ENCODE measurements at places on chromosomes 2 and 18. TPM values are rescaled to one million over a fixed set of nuclear protein-coding genes. Genes with fewer than 3 reads are reported as not detected.

DNA sequence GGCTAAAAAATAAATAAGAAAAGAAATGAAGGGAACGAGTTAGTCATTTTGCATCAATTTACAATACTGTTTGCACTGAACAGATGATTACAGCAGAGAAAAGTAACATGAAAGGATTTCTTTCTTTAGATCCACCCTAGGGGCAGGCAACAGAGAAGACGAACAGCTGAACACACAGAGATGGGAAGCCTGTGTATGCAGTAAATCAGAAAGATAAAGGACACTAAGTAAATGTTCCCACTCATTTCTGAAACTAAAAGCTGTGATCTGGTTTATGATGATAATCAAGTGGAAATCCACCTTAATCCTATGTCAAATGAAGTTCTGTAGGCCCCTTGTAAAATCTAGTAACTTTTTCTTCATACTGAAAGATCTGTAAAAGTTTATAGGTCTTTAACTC lies 54.2 kb downstream of the AKAIN1 start:
- no peak overlapping the region for H3K27ac ChIP-seq
- H3K27me3 ChIP-seq: no peaks in the 10 kb centered on the region
- H3K4me3 ChIP-seq: no peak overlapping the region

GRCh38 chr2:203711399-203711798 lies 5.0 kb downstream of the CD28 start:
- DNase-seq: no peak
- H3K36me3 ChIP-seq: no peaks in the 10 kb centered on the region
- no peaks in the 10 kb centered on the region for H3K27me3 ChIP-seq
- no peak overlapping the region for H3K4me3 ChIP-seq
- H3K27ac ChIP-seq: no peak overlapping the region

GRCh38 chr2:52710810-52711618 lies 1056.6 kb upstream of the CHAC2 start:
- no peak overlapping the region for H3K4me3 ChIP-seq
- H3K27ac ChIP-seq: no peak overlapping the region
- no peaks in the 10 kb centered on the region for H3K27me3 ChIP-seq
- peak; percentile 43 for DNase-seq

- no peak for DNase-seq
- no peaks in the 10 kb centered on the region for H3K4me1 ChIP-seq
- no peak overlapping the region for H3K27ac ChIP-seq
- no peak overlapping the region for H3K4me3 ChIP-seq
Observed at GRCh38 chr2:191618786-191619185, 59.1 kb upstream of the NABP1 start.

DNA sequence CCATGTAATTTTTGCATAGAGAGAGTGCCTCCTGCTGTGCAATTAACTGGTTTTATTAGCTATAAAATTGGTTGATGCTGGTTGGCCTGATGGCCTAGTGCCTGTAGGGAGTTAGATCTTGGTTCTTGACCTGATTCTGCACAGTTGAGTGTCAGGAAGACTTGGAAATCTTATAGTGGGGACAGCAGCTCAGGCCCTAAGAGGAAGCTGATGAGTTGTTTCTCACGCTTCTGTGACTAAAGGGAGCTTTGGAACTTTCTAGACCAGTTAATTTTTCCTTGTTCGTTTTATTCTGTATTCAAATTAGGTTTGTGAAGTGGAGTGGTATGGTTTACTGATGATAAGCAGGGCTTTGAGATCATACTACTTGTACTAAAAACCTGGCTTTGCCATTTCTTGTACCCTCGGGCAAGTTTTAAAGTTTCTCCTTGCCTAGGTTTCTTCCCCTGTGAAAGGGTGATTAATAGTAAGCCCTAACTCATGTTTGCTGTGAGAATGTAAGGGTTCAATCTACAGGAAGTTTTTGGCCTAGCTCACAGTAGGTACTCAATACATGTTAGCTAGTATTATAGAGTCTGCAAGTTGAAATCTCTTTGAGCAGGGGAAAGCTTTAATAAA lies 82.1 kb downstream of the MAP3K20 start:
- DNase-seq: no peak
- H3K36me3 ChIP-seq: no peaks in the 10 kb centered on the region
- no peak overlapping the region for H3K4me3 ChIP-seq
- no peaks in the 10 kb centered on the region for H3K27me3 ChIP-seq

DNA sequence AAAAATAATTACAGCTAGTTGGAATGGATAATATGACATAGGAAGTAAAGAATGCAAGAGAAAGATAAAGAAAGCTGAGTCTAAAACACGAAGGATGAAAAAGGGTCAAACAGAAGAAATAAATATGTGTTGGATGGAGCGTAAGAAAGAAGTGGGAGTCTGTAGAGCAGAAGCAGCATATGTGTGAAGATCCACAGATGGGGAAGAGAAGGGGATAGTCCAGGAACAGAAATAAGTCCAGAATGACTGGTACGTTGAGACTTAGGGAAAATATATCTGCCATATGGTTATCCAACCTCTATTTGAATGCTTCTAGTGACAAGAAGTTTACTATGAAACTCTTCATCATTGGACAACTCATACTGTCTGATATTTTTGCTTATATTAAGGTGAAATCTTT lies 18.0 kb downstream of the ABCA12 start:
- H3K4me3 ChIP-seq: no peak overlapping the region
- no peaks in the 10 kb centered on the region for H3K36me3 ChIP-seq
- H3K27me3 ChIP-seq: no peaks in the 10 kb centered on the region
- DNase-seq: no peak
- no peaks in the 10 kb centered on the region for H3K4me1 ChIP-seq
- H3K27ac ChIP-seq: no peak overlapping the region

DNA sequence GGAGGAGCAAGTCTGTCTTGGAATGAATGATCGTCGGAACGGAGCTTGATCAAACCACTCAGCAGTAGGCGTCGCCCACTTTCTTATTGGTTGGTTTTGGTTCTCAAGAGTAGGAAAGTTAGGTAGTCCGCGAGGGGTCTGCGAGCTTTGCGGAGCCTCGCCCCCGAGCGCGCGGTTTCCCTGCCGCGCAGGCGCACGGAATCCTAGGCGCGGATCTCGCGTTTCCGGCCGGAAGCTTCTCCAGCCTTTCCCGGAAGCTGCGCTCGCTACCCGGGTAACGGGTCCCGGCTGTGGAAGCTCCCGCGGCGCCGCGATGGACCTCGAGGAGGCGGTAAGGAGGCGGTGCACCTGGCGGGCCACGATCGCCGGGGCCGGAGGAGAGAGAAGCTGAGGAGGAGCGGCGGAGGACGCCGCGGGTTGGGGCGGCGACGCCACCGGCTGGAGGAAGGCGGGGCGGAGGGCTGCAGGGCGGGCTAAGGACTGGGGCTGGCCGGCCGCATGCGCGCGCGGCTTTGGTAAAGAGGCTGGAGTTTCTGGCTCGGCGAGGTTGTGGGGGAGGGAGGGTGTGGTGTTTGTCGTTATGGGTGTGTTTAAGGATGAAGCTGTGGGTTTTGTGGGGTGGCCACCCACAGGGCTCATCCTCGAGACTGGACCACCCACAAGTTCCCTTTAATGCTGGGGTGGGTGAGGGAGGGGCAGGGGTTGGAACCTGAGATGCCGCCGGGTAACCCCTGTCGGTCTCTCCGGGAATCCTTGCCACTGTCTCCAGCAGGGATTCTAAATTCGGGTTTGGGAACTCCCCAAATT lies at the start of gene TAF1B:
TAF1B (plus strand) TSS at position 246 of the 807 bp plus-strand sequence; CDS start at position 314, 68 bp downstream.
- H3K27me3 ChIP-seq: no peaks in the 10 kb centered on the region
- H3K27ac ChIP-seq: peak within 1 kb of the TSS; percentile 88
- H3K4me1 ChIP-seq: peaks cover 10% of the 10 kb centered on the region
- H3K36me3 ChIP-seq: peaks cover 11% of the 10 kb centered on the region
- DNase-seq: peak; percentile 98

GRCh38 chr2:10137053-10137843 lies 14.7 kb downstream of the RRM2 start:
- DNase-seq: no peak
- H3K36me3 ChIP-seq: peaks cover 4% of the 10 kb centered on the region
- H3K4me1 ChIP-seq: peaks cover 5% of the 10 kb centered on the region
- no peak overlapping the region for H3K4me3 ChIP-seq
- no peaks in the 10 kb centered on the region for H3K27me3 ChIP-seq

DNA sequence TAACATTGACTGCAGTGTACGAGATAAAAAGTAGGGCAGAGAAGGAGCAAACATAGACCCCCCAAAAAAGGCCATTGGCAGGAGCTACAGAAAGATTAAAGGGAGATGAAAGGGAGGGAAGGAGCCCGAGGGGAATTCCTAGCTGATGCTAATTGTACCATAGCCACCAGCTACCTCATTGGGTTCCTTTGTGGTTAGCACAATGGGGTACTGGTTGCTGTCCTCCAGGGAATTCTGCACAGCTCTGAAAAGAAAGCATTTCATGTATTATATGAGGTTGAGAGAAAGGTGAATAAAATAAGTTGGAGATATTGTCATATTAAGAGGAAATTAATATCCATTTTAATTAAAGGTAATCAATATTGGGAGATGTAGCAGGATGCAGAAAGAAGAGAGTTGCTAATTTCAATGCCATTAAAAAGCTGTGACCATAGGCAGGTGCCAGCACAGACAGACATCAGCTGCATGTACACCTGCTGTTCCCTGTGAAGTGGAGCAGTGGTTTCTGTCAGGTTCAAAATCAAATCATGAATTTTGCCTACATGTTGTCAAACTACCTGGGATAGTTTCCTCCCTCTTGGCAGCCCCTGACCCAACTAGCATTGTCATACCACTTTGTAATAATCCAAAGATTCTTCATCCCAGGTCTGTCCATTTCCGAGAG lies 185.4 kb upstream of the DLGAP1 start:
- no peak for DNase-seq
- H3K27me3 ChIP-seq: no peaks in the 10 kb centered on the region

- no peak overlapping the region for H3K4me3 ChIP-seq
- H3K27ac ChIP-seq: no peak overlapping the region
- no peak for DNase-seq
- no peaks in the 10 kb centered on the region for H3K27me3 ChIP-seq
Observed at GRCh38 chr2:12555012-12555645, 161.6 kb upstream of the TRIB2 start.

DNA sequence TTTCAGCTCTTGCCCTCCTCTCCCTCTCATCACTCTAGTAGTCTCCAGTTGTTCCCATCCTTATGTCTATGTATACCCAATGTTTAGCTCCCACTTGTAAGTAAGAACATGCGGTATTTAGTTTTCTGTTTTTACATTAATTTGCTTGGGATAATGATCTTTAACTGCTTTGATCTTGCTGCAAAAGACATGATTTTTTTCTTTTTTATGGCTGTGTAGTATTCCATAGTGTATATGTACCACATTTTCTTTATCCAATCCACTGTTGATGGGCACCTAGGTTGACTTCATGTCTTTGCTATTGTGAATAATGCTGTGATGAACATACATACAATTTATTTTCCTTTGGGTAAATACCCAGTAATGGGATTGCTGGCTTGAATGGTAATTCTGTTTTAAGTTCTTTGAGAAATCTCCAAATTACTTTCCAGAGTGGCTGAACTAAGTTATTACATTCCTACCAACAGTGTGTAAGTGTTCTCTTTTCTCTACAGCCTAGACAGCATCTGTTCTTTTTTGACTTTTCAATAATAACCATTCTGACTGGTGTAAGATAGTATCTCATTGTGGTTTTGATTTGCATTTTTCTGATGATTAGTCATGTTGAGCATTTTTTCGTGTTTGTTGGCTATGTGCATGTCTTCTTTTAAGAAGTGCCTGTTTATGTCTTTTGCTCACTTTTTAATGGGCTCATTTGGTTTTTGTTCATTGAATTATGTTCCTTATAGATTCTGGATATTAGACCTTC lies 179.6 kb upstream of the SLC39A10 start:
- no peaks in the 10 kb centered on the region for H3K4me1 ChIP-seq
- DNase-seq: no peak
- H3K4me3 ChIP-seq: no peak overlapping the region
- no peaks in the 10 kb centered on the region for H3K36me3 ChIP-seq
- no peaks in the 10 kb centered on the region for H3K27me3 ChIP-seq

DNA sequence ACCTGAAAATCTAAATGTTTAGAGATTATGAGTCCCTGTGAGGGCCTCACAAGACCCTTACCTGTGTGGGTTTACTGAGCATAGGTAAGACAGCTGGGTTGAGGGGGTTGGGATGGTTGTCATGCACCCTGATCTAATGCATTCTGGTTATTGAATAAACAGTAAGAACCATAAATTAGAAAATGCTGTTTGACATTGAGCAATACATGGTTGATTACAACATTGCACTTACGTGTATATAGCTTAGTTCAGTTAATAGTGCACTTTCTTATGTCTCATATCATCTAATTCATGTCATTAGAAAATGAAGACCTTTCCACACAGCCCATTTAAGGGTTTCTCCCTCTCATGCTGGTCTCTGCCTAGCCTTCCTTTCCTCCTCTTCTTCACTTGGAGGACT lies 253.5 kb upstream of the ATP5MC3 start:
- peaks cover 2% of the 10 kb centered on the region for H3K27me3 ChIP-seq
- H3K4me3 ChIP-seq: no peak overlapping the region
- no peak overlapping the region for H3K27ac ChIP-seq

DNA sequence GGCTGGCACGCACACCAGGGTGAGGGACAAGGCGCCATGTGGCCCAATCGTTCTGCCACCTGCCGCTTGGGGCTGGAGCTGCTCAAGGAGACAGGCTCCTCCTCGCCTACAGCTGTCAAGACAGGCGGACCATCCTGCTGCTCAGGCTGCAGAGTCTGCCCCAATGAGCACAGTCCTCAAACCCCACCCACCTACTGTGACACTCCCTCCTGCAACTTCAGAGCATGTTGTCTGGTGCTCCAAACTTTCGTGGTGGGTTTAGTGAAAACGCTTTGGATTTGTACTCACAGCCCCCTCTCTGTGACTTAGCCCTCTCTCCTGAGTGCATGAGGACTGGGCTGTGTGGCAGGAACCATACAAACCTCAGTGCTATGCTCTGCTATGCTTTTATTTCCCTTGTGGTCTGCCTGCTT lies 23.2 kb upstream of the SLC35F6 start:
- H3K36me3 ChIP-seq: no peaks in the 10 kb centered on the region
- H3K4me3 ChIP-seq: no peak overlapping the region
- H3K27ac ChIP-seq: no peak overlapping the region

DNA sequence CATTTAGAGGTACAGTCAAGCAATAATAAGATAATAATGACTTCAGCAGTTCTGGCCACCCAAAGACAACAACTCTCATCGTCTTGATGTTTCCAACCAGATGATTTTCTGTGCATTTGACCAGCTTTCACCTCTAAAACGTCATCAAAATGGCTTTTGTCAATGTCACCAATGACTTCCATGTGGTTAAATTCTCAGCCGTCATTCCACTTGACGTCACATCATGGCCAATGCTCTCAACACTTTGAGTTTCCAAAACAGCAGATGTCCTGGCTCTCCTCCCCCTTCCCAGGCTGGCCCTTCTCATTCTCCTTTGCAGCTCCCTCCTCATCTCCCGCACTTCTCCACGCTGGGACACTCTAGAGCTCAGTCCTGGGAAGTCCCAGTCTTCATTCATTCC lies 258.3 kb downstream of the BCL2 start:
- H3K27ac ChIP-seq: no peak overlapping the region
- no peaks in the 10 kb centered on the region for H3K36me3 ChIP-seq
- H3K4me1 ChIP-seq: no peaks in the 10 kb centered on the region
- no peak for DNase-seq

DNA sequence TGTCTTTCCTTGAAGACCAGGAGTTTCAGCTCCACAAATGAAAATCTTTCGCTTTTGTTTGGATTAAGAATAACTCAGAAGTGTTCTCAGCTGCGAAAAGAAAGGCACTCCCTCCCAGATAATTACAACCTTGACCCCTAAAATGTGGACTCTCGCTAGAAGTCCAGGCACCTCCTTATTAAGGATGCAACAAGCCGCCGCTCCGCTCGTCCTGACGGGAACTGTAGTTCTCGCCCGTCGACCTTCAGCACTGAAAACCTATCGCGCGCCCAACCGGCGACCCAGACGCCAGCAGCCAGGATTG lies 559 bp downstream of the IMMT start:
- no peaks in the 10 kb centered on the region for H3K27me3 ChIP-seq
- peak overlapping the region; percentile 100 for H3K27ac ChIP-seq
- peaks cover 33% of the 10 kb centered on the region for H3K4me1 ChIP-seq

Gene C18orf54
- 7.1 TPM for total RNA-seq

Gene SLC30A3
- 5.5 TPM for total RNA-seq

Gene OR6B2
- total RNA-seq: not detected

Gene TNFRSF11A
- total RNA-seq: 2.3 TPM

Gene CIB4
- total RNA-seq: 0.83 TPM
